Activated CD4-positive, CD25-positive, alpha-beta regulatory T cell (primary cell): ENCODE measurements at places on chromosomes 16 and 17.

DNA sequence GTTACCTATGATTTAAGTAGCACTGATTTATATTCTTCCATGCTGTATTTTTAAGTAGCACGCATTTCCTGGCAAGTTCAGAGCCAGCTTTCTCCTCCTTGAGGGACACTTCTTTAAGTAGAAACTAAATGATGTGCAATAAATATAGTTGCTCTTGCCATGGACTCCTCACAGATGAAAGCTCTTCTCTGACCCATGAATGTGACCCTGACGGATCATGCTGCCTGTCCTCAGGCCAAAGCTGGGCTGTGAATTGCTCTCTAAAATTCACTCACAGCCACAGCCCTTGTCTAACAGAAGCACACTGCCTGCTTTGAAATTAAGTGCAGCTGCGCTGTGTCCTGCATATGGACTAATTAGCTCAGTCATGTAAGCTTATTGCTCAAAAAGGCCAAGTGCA, 438.8 kb downstream of the PMP22 start:
- no peak for DNase-seq

- no peak for DNase-seq
Measured at GRCh38 chr17:4594931-4595684, 10.8 kb downstream of the SMTNL2 start.

GRCh38 chr16:49530427-49530970, 156.9 kb downstream of the C16orf78 start:
- DNase-seq, result no peak

DNA sequence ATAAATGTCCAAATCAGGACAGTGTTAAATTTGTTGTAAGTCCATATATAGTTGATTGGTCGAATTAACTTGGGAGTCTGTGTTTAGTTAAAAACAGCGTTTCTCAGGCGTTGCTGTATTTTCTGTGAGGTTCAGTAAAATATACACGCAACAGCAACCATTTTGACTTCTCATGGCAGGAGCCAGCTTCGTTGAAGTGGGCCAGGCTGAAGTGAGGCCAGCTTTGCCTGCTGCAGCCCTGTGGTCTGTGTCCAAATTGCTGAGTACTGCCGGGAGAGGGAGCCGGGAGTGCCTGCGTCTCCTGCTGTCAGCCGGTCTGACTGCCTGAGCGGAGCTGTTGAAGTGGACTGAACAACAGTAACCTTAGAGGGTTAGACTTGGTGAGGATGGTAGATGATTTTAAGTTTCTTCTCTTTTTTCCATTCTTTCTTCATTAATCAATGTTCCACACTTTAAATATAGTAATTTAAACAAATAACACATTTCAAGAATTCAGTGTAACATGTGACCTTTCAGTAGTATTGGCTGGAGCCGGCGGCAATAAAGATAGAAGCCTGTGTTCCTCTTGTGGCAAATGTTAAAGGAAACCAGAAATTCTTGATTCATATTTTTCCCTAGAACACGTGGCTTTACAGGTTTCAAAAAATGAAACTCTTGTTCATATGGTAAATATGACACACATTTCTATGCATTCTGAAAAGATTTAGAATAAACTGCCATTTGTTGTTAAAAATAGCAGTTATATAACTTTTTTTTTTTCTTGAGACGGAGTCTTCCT, 37.0 kb upstream of the ZNF750 start:
- DNase-seq, result no peak
